T-helper 17 cell (primary cell): ENCODE measurements at places on chromosomes 3 and 15. TPM values are rescaled to one million over a fixed set of nuclear protein-coding genes. Genes with fewer than 3 reads are reported as not detected.

GRCh38 chr3:14154276-14154675, 24.1 kb downstream of the XPC start:
- no peak overlapping the region for H3K4me3 ChIP-seq
- peaks cover 19% of the 10 kb centered on the region for H3K36me3 ChIP-seq
- H3K27me3 ChIP-seq = no peaks in the 10 kb centered on the region
- H3K27ac ChIP-seq = peak overlapping the region; percentile 51
- no peak for DNase-seq
- H3K4me1 ChIP-seq = peaks cover 18% of the 10 kb centered on the region

- H3K27me3 ChIP-seq = no peaks in the 10 kb centered on the region
- H3K4me1 ChIP-seq = peaks cover 41% of the 10 kb centered on the region
- no peak for DNase-seq
- peaks cover 10% of the 10 kb centered on the region for H3K36me3 ChIP-seq
- peak overlapping the region; percentile 99 for H3K4me3 ChIP-seq
- peak overlapping the region; percentile 99 for H3K27ac ChIP-seq
These were observed 747 bp downstream of the PDCD6IP start for GRCh38 chr3:33799202-33799551.

The EEF1AKMT4 gene
- total RNA-seq = 0.65 TPM

The SST gene
- not detected for total RNA-seq
